NT2/D1 (cell line): ENCODE measurements at places on chromosomes 3 and 15.

DNA sequence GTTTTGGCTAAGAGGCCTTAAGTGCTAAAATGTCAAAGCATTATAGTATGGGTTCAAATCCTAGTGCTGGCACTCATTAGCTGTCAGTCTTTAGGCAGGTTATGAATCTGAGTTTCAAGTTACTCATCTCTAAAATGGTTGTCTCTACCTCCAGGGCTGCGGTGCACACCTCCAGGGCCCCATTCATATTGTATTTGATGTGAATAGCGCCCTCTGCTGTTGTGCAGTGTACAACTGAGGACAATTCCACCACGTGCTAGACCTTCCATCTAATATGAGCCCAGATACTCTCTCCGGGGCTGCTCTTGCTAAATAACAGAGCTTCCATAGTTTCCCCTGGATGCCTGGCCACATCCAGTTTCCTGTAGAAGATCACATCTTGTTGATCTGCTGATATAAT lies 54.3 kb downstream of the OXNAD1 start:
- DNase-seq: peak; percentile 33

GRCh38 chr3:24688446-24689148 lies 193.9 kb upstream of the THRB start:
- DNase-seq: no peak

- no peak for DNase-seq
Observed at GRCh38 chr3:195508185-195508584, 34.9 kb downstream of the PPP1R2 start.

GRCh38 chr15:74245342-74245931 lies 9.3 kb downstream of the CCDC33 start:
- no peak for DNase-seq

DNA sequence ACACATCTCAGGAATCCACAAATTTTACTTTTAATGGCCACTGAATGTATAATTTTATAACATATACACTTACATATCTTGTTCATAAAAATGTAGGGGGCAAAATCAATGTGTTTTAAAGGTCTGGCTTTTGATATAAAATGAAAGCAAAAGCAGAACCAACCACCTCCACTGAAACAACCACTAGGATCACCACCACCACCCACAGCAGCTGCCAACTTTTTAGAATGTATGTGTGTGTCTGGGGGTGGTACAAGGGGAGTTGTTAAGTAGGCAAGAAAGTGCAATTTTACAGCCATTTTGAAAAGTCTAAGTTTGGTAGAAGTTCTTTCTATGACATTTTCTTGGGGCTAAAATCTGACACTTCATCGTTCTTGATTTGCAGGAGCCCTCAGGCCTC lies 44.0 kb downstream of the OTOL1 start:
- DNase-seq: no peak
